ENCODE measurements at places on chromosomes 6 and 20.

GRCh38 chr6:111668410-111668809 lies 62.7 kb upstream of the TRAF3IP2 start:
- DNase-seq = no peak

DNA sequence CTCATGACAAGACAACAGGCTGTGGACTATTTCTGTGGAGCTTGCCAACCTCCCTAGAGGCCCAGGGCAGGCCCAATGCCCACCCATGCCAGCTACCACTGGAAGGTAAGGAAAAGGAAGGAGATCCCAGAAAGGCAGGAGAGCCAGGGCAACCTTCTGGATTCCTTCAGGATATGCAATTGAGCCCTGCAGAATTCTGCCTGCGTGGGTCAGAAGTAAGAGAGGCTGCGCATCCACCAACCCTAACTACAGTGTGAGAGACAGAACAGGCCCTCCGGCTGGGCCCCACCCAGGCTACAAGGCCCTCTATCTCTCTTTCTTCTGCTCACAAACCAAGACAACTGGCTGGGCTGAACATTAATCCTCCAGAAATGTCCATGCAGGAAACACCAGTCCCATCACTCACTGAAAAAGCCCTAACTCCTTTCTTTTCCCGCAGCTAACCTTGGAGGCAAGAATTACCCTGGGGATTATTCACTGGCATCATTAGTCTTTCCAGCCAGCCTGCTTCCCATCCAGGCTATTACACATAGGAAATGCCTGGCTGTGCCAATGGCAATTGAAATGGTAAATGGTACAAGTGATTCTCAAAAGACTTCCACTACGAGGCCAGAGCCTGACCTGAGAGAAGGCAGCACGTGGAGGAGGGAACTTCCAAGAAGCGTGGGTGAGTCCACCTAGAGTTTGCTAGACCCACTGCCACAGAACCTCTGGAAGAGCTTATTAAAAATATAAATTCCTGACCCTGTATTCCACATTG lies 15.2 kb downstream of the MAP1LC3A start:
- no peak for DNase-seq

GRCh38 chr20:12941025-12941424 lies 67.7 kb upstream of the SPTLC3 start:
- DNase-seq = no peak

DNA sequence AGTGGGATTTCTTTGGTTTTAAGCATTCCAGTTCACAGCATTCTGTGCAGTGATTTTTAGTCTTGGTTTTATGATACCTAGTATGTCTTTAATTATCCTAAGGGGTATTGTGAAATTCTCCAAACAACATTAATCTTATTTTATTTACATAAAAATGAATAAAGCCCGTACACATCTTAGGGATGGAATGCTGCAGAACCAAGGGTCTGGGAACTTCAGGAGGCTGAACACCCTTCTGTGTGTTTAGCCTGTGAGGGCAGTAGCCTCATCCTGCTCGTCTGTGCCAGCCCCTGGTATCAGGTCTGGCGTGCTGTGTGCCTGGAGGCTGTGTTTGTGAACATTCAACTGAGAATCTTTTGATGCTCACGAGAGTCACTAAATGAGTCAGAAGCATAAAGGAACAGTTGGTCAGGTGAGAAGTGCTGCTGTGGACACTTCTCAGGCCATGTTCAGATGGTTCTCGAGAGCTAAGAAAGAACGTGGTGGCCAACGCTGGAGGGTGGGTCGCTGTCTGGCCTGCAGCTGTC lies 25.2 kb upstream of the C20orf204 start:
- no peak for DNase-seq

DNA sequence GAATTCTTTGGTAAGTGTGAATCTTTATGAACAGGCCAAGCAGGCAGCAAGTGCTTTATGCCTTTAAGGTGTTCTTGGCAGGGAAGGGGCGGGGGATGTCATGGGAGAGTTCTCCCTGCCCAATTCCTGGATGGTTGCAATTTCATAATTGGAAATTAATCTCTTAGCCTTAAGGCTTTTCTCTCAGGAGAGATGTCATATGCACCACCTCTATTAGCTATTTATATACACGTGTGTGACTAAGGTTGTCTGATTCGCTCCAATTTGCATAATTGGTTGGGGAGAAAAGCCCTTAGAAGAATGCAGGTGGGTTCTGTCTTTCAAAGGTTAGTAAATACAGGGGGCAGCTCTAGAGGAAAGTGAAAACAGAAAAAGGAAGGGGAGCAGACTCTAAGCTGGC lies 5.2 kb upstream of the ENPP5 start:
- DNase-seq = no peak
